ENCODE measurements at places on chromosomes 3 and 15.

GRCh38 chr3:73319179-73319769 is 257.8 kb downstream of the EBLN2 start:
- DNase-seq, result no peak

DNA sequence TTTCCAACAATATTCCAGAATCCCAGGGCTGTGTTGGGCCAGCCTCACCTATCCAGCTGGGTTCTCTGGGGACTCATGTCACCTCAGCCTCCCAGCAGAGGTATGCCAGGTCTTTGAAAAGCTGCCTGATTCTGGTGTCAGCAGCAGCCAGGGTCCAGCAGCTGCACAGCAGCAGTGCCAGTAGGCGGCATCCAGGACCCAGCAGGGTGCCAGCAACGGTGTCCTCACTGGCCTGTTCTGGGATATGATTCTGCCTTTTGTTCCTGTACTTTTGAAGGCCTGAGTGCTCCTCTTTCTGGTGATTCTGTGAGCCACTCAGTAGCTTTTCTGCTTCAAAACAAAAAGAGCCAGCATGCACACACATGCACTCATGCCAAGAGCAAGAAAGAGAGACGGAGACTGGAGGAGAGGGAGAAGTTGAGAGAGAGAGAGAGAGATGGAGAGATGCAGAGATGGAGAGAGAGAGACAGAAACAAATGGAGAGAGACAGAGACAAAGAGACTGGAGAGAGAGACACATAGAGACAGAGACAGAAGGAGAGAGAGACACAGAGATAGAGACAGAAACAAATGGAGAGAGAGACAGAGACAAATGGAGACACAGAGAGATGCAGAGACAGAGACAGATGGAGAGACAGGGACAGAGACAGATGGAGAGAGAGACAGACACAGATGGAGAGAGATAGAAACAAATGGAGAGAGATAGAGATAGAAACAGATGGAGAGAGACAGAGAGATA is 205.7 kb downstream of the UACA start:
- no peak for DNase-seq

DNA sequence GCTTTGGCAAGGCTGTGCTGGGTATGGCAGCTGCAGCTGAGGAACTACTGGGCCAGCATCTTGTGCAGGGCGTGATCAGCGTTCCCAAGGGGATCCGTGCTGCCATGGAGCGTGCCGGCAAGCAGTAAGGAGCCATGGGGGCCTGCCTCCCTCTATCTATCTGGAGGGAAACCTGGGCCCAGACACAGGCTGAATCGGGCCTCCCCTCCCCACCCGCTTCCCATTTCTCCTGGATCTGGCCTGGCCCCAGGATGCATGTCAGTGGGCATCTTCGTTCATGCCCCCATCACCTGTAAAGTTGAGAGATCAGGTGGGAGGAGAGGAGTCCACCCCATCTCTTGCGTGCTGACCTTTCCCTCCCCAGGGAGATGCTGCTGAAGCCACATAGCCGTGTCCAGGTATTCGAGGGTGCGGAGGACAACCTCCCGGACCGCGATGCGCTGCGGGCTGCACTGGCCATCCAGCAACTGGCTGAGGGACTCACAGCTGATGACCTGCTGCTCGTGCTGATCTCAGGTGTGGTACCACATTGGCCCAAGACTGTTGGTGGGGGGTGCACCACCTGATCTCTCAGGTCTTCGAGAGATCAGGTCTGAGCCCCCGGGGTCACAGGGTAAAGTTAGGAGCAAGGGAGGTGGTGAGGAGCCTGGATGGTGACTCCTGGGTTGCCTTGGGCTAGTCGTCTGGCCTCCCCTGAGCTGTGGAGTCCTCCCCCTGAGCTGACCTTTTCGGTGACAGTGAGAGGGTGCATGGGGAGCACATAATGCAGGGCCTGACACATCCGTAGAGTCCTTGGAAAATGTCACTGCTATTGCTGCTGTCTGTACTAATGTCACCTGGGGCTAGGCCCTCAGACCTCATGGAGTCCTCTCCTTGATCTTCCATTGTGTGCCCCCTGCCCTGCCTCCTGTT is 3.2 kb downstream of the GLYCTK start:
- no peak for DNase-seq

DNA sequence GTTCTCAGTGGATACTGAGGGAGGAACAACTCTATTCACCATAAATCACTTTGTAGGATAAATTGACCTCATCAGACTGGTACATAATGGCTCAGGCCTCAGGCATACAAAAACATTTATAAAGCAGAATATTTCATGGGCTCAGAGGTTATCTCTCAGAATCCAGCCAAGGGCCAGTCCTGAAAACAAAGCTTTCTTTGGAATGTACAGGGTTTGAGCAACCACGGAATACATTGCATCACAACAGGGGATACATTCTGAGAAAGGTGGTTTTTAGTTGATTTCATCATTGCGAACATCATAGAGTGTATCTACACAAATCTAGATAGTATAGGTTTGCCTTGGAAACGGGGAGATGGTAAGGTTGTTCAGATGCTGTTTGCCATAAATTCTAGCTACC is 33.4 kb upstream of the CTDSPL2 start:
- DNase-seq, result no peak

GRCh38 chr15:58302832-58303231 is 129.0 kb upstream of the LIPC start:
- DNase-seq, result no peak

DNA sequence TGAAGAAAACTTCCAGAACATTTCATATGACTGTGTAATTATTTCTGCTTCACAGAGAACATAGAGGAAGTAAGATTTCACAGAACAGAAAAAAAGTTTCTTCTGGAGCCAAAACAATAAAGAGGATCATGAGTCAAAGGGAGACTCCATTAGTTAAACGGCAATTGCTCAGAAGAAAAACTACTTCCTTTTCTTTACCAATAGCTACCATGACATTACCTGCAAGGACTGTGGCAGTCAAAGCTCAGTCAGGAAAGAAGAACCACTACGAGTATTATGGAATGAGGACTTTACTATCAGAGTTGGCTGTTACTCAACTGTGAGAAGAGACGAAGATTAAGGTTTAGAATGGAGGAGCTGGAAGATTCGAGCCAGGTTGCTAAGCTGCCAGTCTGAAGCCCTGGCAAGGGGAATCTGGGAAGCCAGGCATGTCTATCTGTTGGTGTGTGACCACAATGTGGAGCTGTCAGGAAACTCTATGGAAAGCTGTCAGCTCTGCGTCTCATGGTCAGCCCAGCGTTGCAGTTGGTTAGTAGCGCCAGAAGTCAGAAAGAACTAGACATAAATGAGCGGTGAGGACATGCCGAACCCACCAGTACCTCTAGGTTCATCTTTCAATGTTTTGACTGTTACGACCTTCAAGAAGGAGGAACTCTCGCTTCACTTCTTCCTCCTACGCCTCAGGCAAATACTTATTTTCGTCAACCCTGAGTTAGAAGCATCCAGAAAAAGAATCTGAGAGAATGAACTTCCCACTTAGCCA is 604.3 kb downstream of the FGF12 start:
- DNase-seq, result no peak

DNA sequence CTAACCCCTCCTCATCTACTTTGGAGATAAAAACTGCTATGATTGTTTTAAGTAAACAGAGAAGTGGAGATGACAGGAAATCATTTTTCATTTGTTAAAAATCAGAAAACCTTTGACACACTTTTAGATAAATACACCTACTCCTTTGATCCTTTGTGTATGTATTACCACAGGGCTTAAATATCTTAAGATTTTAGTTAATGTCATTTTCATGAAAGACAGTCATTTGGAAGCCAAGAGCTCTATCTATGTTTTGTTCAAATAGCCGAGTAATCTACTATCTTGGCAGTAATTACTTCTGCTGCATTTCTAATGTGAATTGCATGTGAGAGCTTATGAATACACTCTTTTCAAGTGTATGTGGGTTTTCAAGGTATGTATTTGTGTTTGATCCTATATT is 2.0 kb downstream of the ARPP21 start:
- no peak for DNase-seq

GRCh38 chr3:153282355-153282754 is 120.3 kb downstream of the RAP2B start:
- DNase-seq, result no peak

- no peak for DNase-seq
Measured at GRCh38 chr3:113600418-113601182, 68.2 kb downstream of the SIDT1 start.

All from stimulated activated CD4-positive, alpha-beta T cell treated with anti-CD3 and anti-CD28 coated beads, Interleukin-1b, Interleukin-23, amount 100 ng/mL, for 1 hour (primary cell).